NCI-H2081 treated with DMSO at 0.1 percent for 48 hours (cell line): ENCODE measurements at places on chromosomes 1 and 21.

DNA sequence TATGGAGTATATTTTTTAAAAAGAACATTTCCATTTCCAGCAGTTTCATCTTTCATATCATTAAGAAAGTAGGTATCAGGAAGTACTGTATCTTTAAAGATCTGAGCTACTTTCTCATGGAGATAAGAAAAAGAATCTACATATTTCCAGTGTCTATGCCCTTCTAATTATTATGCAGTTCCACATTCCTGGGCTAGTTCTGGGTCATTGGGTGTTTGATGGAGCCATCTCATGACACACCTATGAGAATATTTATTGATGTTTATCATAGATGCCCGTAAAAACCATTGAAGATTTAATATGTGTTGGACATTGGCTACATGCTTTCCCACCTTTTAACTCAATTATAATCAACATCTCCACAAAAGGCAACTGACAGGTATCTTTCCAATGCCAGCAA lies 21.0 kb downstream of the LCE4A start:
- no peak for DNase-seq

DNA sequence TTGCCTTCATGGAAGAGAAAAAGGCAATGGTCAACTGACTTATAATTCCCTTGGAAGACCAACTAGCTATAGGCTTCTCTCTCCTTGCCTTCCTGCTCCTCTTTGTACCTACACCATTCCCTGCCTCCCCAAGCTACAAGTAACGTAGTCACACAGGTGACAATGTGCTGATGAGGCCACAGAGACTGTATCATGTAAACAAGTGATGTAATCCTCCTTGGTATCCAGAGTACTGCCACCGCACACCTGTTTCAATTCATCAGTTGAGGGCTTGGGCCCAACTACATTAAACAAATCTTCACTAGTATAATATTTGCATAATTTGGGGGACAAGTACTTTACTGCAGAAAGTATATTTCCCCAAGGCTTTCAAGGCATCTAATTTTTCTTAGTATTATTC lies 76.4 kb upstream of the SCYL3 start:
- no peak for DNase-seq

- no peak for DNase-seq
These were observed 1.9 kb downstream of the PRDM16 start for GRCh38 chr1:3070644-3071564.

DNA sequence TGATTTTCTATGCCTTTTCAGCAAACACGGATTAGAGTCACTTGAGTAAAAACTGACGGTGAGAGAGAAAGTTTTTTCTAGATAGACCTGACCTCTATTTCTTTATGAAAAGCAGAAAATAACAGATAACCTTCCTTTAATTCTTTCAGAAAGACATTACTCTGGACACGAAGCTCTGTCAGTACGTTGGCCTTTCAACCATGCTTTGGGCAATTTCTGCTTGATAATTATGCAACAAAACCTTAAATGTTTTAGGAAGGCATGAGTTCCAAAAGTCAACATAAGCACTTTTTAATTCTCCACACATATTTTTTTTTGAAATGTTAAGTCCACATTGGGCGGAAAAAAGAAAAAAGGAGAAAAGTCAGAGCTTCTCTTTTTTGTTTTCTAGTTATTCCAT lies 137.8 kb downstream of the AKT3 start:
- no peak for DNase-seq

GRCh38 chr21:45894450-45894825 lies 87.1 kb upstream of the COL6A1 start:
- DNase-seq = no peak

GRCh38 chr1:245516284-245516759 lies 361.5 kb downstream of the KIF26B start:
- no peak for DNase-seq

- DNase-seq = no peak
These were observed 227.2 kb downstream of the OLFM3 start for GRCh38 chr1:101769520-101769919.

GRCh38 chr1:156069490-156070455 lies 8.8 kb downstream of the RAB25 start:
- DNase-seq = no peak

- DNase-seq = no peak
These were observed 137.3 kb downstream of the ZSCAN20 start for GRCh38 chr1:33609739-33610138.

DNA sequence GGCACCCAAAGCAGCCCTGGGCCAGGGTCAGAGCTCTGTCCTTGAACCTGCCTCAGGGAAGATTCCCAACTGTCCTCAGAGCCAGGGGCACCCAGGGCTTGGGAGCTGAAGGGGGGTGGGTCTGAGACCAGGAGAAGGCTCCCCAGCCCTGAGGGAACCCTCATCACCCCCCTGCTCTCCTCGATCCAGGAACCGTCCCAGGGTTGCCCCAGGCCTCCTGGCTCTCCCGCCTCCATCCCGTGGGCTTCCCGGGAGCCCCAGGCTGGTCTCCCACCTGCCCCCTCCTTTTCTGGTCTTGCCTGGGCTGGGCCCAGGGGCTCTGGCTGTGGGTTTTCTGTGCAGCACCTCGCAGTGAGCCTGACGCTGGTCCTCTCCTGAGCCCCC lies 6.7 kb upstream of the SAMD11 start:
- DNase-seq = no peak

DNA sequence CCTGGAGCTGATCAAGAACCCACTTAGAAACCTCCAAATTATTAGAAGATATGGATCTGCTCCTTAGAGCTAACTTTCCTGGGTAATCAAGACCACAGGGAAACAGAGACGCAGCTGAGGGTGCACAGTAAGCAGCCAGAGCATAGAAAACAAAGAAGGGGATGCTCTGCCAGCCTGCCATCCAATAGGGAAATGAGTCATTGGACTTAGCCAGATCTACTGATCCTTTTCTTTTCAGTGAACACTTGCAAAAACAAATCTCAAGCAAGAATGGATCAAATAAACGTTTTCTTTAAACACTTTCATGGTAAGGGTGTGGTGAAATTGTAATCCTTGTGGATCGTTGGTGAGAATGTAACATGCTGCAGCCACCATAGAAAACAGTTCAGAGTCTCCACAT lies 474.0 kb downstream of the LTN1 start:
- DNase-seq = no peak

- peak; percentile 85 for DNase-seq
These were observed 4.0 kb downstream of the JUN start for GRCh38 chr1:58779801-58780382.

- no peak for DNase-seq
These were observed 518.9 kb upstream of the NR5A2 start for GRCh38 chr1:199508653-199509052.

- no peak for DNase-seq
These were observed 46.0 kb downstream of the CEP350 start for GRCh38 chr1:180000575-180000974.

GRCh38 chr1:17668624-17669175 lies 86.4 kb upstream of the ACTL8 start:
- no peak for DNase-seq

- no peak for DNase-seq
These were observed 161.5 kb downstream of the DNM3 start for GRCh38 chr1:172002725-172003345.

DNA sequence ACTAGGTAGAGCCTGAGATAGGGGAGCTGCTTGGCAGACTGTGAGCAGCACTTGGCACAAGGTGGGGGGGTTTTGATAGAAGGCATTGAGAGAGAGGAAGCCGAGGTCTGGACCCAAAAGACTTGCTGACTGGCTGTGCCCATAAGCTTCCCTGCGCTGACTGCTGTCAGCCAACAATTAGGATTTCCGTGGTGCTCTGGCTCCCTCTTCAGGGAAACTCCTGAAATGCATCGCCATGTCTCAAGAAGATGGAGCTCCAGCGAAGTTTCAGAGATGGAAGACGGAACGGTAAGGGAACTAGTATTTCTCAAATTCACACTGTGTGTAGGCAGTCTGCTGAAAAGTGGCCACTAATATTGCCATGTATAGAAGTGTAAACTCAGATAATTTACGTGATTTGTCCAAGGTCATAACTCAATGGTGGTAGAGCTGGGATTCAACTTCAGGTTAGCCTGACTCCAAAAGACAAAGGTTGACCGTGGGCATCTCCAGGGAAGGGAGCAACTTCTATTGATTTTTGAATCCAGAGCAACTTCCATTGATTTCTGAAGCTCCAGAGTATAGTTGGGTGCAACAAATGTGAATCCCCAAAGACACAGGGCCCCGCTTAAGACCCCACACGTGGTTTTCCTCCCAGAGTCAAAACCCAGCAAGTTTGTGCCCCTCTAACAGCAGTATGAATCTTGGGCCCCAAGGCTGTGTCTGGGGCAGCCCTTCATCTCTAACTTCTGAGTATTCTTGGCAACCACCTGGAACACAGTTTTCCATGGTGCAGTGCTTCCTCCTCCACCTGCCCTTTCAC lies 44.5 kb upstream of the CRNN start:
- DNase-seq = no peak

DNA sequence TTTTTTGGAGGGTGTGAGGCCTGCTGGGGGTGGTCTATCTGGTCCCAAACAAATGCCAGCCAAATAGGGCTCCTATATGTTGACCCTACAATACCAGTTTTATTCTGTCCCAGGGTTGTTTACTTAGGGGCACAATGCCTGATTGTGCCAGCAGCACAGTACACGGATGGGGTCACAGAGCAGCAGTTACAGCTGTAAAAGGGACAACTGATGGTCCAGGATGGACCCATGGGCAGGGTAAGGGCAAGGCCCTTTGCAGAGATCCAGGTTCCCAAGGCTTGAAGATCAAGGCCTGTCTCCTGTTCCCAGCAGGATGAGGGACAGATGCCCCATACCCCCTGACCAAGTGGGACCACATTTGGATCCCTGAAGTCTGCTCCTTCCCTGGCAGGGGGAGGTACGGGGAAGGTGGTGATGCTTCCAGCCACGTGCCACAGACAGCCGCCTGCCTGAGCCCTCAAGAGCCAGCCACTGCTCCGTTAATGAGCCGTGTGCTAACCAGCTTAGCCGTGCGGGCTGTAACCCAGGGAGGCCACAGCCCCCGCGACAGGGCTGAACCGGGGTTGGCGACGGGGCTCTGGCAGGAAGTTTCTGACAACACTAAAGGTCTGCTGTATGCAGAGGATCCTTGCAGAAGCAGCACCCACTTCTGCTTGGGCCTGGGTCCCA lies 18.2 kb downstream of the SLC6A9 start:
- no peak for DNase-seq

DNA sequence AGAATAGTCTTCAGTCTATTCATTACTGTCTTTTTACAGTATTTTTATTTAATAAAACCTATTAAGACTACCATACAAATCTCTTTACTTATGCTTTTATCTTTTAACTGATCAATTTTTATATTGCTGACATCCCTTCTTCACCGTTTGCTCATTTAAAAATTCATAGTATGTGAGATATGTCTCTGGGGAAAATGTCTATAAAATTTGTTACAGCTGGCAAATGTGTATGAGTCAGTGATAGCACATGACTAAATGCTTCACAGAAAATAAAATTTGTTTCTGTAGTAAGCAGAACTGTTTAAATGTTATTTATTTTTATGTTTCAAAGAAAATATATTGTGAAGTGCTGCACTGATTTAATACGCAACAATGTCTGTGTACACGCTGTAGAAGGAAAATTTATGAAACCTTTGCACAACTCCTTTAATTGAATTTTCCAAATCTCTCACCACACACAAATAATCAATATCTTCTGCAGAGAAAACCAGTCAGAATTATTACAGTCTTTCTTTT lies 74.2 kb downstream of the ITGB3BP start:
- no peak for DNase-seq

GRCh38 chr1:210235363-210236053 lies 2.9 kb downstream of the SERTAD4 start:
- DNase-seq = no peak

DNA sequence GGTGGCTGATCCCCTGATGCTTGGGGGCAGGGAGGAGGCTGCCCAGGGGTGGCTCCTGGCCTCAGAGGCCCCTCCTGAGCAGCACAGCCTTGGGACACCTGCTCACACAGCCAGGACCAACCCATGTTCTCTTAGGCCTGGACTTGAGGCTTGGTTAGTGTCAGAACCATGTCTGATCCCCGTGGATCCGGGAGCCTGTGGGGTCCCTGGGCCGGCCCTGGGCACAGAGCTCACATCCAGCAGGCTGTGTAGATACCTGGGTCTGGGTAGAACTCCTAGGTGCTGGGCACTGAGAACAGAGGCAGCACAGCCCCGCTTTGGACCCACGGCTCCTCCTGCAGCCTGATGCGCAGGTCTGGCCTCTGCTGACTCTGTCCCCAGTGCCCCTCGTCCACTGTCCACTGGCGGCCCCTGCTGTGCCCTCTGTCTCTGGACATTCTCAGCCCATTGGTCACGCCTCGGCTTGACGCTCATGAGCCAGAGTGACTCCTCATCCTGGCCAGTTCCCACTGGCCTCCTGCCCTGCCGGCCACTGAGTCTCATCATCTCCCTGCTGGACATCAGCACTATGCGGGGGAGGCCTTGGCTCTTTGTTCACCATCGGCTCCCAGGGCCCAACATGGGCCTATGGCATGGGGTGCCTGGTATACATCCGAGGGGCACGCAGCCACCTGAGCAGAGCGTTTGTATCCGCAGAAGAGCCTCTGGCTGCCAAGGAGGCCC lies 70.2 kb downstream of the TRIM11 start:
- no peak for DNase-seq

DNA sequence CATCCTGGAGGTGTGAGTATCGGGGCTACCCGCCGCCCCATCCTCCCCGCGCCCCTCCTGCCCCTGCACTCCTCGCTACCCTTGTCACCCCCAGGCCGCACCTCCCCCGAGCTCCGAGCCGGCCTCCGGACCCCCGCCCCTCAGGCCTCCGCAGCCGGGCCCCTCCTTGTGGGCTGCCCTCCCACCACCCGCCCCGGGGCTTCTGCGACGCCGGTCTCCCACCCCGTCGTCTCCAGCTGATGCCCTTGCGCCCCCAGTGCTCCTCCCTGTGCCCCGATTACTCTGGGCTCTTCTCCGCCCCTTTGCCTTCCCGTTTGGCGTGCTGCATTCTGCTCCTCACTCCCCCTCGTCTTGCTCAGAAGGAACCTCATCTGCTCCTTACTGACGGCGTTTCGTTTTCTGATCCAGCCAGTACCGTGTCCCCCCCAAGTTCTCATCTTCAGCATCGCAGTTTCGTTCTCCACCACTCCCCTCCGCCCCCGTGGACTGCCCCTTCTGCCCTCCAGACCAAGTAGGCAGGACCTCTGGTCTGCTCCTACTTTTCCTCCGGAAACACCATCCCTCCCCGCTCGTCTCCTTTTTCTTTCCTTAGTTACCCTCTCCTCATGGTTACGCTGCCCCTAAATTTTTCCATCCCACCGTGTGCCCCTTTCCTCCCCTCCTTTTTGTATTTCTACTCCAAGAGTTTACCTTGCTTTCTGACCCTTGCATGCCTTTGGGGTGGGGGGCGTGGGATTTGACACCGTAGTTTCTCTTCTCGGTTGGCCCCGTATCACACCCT lies 841 bp downstream of the SNX27 start:
- no peak for DNase-seq

- no peak for DNase-seq
These were observed 66.3 kb upstream of the PPP2R5A start for GRCh38 chr1:212218911-212219310.
